ENCODE measurements at places on chromosomes 1 and 21.

DNA sequence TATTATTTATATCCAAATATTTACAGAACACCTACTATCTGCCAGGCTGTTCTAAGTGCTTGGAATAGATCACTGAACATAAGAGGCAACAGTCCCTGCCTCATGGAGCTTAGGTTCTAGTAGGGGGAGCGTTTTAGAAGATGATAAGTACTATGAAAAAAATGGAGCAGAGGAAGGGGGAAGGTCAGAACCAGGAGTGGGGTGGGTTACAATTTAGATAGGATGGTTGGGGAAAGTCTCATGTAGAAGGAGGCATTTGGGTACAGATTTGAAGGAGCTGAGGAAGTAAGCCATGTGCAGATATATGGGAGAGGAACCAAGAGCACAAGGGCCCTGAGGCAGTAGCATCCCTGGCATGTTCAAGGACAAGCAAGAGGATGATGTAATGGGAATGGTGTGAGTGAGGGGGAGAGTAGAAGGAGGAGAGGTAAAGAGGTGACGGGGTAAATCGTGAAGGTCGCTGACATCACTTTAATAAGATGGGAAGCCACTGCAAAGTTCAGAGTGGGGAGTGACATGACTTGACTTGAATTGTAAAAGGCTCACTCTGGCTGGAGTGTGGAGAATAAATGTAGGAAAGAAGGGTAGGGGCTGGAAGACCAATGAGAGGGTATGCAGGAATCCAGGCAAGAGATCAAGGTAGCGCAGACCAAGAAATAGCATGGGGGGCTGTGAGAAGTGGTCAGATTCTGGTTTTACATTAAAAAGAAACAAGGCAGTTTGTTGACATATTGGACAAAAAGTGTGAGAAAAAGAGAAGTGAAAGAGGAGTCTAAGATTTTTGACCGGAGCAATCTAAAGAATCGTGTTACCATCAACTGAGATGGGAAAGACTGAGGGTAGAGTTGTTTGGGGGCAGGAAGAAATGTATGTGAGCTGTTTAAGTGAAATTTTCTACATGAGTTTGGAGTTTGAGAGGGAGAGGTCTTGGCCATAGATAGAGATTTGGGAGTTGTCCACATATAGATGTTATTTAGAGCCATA, 92.6 kb downstream of the LPAR3 start:
- DNase-seq, result no peak

DNA sequence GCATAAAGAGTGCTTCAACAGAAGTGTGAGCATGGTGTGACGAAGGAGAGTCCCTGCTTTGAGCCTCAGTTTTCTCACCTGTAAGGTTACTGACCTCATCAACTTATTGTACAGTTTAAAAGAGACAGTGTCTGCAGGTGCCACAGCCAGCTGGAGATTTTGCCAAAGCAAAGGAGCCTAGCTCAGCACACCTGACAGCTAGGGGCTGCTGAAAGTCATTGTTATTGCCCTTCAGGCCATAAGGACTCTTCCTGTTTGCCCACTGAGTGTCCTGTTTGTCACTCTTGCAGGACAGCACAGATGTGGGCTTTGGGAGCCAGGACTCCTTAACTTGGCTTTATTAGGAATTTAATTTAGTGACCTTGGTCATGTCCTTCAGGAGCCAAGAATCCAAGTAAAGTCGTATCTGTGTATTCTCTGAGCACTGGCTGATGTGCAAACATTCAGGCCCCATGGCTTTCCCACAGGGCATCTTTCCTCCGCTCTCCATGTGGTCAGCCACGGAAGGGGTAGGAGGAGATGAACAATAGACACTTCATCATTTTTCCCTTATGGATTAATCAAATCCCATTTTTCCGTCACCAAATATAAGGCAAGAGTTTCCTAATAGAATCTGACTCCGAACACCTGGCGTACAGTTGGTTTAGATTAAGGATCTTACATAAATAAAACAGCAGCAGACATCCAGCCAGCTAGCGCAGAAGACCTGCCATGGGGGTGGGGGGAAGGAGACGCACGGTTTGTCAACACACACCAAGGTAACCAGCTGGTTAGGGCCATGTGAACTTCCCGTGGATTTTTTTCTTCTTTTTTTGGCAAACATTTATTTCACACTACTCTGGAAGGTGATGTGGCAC, 43.1 kb upstream of the KANK4 start:
- no peak for DNase-seq

- DNase-seq, result no peak
Observed at GRCh38 chr1:222739929-222740328, 2.9 kb downstream of the FAM177B start.

DNA sequence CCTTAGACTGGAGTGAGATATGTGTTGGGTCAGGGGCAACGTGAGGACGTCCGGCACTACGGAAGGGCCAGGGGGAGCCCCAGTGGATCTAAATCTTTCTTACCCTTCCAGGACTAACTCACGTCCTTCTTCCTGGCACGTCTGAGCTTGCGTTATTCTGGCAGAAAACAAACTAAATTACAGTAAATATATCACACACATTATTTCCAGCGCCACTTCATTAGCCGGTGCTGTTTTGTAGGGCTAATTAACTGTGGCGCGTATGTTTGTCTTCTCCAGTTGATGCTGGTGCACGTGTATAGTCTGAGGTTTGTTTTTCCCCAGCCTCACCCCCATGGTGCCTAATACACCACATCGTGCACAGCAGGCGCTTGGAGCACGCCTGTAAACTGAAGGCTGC, 59.2 kb downstream of the TLR5 start:
- no peak for DNase-seq

GRCh38 chr1:72023063-72023930, 259.0 kb downstream of the NEGR1 start:
- no peak for DNase-seq

DNA sequence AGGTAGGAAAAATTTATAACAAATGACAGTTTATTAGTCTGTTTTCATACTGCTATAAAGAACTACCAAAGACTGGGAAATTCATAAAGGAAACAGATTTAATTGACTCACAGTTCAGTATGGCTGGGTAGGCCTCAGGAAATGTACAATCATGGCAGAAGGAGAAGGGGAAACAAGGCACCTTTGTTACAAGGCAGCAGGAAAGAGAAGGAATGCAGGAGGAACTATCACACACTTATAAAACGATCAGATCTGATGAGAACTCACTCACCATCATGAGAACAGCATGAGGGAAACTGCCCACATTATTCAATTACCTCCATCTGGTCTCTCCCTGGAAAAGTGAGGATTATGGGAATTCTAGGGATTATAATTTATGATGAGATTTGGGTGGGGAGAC, 61.3 kb downstream of the ASB17 start:
- DNase-seq, result no peak

- DNase-seq, result no peak
Observed at GRCh38 chr1:21089731-21090130, 87.0 kb downstream of the EIF4G3 start.

DNA sequence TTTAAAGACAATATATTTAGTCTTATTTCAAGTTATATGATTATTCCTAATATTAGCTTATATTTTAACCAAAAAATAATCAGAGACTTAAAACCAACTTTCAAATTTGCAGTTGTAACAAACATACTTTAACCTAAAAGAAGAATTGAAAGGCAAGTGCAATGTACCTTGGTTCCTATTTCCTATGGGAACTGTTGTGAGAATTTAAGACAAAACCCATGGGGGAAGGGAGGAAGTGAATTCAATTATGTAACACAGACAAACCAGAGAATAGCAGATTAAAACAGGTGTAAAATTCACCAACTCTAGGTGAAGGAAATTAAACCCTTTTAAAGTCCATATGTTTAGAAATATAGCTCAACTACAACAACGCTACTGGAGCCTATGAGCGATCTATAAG, 22.6 kb upstream of the CR2 start:
- DNase-seq, result no peak

DNA sequence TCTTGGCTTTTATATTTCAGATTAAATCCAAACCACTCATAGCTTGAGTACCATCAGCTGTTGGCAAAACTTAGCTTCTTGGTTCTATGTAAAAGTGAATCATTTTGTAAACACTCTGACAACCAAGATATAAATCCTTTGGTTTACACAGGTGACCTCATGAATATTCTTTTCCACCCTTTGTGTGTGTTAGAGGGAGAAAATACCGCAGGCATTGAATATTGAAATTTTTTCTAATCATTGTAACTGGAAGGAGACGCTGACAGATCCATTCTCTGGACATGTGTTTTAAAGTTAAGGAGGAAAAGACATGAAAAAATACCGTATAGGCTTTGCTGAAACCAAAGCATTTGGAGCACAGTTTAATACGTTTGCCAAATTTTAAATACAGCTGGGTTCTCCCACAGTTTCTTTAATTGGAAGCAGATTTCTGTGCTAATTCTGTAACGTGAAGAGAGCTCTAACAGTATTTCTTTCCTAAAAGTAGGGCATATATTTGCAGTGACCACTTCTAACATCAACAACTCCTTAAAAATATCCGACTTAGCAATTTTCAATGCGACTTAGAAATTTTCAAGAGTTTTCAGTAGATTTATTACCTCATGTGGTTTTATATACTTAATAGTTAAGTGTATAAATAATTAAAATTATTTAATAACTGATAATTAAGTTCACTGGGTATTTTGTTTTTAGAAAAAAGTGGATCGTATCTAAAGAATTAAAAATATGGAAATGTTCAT, 388.2 kb downstream of the USP25 start:
- no peak for DNase-seq

DNA sequence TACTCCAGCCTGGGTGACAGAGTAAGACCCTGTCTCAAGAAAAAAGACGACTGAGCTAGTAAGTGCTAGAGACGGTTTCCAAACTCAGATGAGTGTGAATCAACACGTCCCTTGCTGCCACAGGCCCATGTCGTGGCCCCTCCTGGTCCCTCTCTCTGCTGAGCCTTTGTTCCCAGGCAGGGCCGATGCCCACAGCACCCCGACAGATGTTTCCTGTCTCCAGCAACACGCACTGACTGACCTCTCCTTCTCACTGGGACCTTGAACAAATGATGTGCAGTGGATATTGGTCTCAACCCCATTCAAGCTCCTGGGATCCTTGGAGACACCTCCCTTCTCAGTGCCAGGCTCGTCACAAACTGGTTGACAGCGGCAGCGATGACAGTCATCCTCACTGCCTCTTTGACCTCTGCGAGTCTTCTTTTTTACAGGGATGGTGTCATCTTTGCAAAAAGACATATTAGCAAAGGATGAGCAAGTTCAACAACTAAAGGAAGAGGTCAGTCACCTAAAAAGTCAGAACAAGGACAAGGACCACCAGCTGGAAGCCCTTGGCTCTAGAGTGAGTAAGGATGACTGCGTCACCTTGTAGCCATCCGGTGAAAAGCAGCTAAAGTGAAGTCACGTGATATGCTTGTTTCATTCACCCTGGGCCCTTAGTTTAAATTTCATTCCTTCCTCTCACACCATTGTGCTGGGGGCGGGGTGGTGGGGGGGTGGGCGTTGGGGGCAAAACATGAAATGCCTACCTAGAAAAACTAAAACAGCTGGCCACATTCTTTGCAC, 65.8 kb downstream of the FHAD1 start:
- DNase-seq, result no peak

GRCh38 chr1:162903246-162903645, 42.3 kb upstream of the CCDC190 start:
- no peak for DNase-seq

DNA sequence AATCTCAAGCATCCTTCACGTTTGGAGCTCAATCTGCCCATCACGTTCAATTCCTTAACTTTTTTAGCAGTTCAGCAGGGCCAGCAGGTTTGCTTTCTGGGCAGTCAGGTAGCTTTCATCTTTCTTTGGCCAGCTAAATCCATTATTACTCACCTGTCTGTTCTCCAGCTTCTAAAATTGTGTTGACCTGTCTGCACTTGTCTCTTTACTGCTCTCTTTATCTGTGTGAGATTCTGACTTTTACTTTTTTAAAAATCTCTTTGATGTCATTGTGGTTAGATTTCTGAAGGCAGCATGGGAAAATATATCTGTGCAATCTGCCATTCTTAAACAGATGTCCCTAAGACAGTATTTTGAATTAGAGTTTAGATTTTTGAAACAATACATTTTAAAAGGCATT, 24.9 kb upstream of the CYYR1 start:
- DNase-seq, result no peak

DNA sequence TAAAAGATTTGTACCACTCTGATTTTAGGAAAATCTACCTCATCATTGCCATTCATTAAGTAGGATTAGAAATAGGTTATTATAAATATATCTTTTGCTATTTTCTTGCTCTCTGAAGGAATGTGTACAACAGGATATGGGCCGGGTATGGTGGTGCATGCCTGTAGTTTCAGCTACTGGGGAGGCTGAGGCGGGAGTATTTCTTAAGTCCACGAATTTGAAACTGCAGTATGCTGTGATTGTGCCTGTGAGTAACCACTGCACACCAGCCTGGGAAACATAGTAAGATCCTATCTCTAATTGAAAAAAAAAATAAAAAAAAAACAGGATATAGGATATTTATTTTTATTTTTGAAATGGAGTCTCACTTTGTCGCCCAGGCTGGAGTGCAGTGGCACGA, 50.0 kb downstream of the CLIC4 start:
- no peak for DNase-seq

GRCh38 chr1:240149484-240150094, 57.9 kb downstream of the FMN2 start:
- DNase-seq, result peak; percentile 11

GRCh38 chr1:18803851-18804250, 55.6 kb downstream of the TAS1R2 start:
- no peak for DNase-seq

- no peak for DNase-seq
Observed at GRCh38 chr1:172211221-172211620, 209.3 kb upstream of the C1orf105 start.

DNA sequence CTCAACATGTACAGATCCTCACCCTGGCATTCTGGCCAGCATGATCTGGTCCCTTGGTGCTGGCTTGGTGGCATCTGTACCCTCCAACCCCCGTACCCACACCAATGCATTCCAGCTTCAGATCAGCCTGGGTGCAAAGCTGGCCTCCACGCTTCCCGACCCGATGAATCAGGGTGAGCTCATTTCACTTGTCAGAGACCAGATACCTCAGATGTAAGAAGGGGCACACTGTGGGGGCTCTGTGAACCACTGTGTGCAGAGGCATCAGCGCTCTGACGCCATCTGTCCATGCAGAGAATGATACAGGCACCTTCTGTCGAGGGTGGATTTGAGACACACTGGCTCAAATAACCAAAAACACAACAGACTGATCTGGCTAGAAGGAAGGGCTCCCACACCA, 76.6 kb downstream of the DMRTB1 start:
- DNase-seq, result no peak

DNA sequence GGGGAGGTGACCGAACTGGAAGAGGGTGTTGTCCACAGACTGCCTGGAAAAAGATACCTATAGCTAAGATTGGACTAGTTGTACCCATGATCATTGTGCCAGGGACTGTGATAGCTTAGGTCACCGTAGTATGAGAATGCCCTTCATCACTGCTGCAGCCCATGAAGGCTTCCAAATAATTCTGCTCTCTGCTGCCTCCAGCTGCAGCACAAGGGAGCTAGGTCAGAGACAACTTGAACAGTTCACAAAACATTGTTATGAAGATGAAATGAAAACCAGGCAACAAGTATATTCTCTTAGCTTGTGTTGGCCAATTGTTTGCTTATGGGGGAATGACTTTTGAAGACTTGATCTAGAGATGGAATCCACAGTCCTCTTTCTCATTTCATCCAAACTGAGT, 246.7 kb downstream of the MRPL39 start:
- DNase-seq, result no peak

GRCh38 chr1:233328142-233328921, 808 bp downstream of the MAP3K21 start:
- DNase-seq, result peak; percentile 19

- DNase-seq, result peak; percentile 19
Observed at GRCh38 chr21:44444286-44444931, 10.9 kb upstream of the LRRC3 start.

- no peak for DNase-seq
Observed at GRCh38 chr1:223355699-223356098, 8.3 kb downstream of the SUSD4 start.
